ENCODE measurements at places on chromosomes 11 and 22.

- no peak for DNase-seq
Measured at GRCh38 chr11:16945671-16946469, 68.3 kb downstream of the PLEKHA7 start.

DNA sequence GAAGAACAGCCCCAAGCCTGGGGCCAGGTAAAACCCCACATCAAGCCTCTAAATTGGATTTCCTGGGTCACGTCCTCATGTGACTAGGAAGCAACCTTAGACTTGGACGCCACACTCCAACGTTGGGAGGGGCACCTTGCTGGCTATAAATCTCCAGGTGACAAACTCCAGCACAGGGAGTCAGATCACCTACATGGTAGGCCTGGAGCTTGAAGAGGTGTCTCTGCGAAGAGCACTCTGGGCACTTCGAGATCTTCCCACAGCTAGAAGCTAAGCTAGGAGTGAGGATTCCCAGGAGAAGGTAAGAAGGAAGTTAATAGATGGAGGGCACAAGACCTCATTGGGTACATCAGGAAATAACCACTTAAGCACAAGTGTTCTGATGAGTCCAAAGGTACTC, 77.1 kb upstream of the GNAZ start:
- DNase-seq: no peak

DNA sequence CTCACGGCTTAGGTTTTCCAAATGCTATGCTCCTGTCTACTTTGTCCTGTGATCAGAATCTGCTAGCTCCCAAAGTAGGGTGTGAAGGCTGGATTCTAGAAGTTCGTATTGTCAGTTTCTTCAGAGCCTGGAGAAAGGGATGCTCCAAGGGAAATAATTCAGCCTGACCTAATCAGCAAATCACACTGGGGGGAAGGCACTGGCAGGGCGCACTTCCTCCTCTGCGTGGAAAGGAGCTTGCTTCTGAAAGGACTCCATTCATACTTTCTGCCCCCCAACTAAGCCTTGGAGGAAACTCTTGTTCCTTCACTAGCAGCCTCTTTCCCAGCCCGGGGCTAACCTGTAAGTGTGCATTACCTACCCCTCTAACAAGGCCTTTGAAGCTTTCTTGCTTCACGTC, 165.9 kb downstream of the NAV2 start:
- no peak for DNase-seq

- DNase-seq: no peak
Measured at GRCh38 chr22:20248461-20248978, 19.6 kb downstream of the RTN4R start.

- DNase-seq: no peak
Measured at GRCh38 chr22:46454504-46455269, 82.7 kb downstream of the CELSR1 start.

GRCh38 chr22:33807470-33807869, 112.8 kb downstream of the LARGE1 start:
- DNase-seq: no peak
